ENCODE measurements at places on chromosomes 4 and X. TPM values are rescaled to one million over a fixed set of nuclear protein-coding genes. Genes with fewer than 3 reads are reported as not detected.

The PALLD gene
- 10.3 TPM for total RNA-seq

The ARHGAP10 gene
- total RNA-seq, result 12.8 TPM

The SOWAHB gene
- not detected for total RNA-seq

The PDGFRA gene
- total RNA-seq, result 2.0 TPM

The HTN3 gene
- not detected for total RNA-seq

The ARFIP1 gene
- 18.7 TPM for total RNA-seq

All from T-helper 1 cell treated with Interleukin-12 subunit alpha and Interleukin-12 subunit beta and Interleukin-4 antibody, amounts not matched to agents 30 ng/mL and 1 ng/mL, for 36 hours (primary cell).